ENCODE measurements at places on chromosomes 5 and 9.

DNA sequence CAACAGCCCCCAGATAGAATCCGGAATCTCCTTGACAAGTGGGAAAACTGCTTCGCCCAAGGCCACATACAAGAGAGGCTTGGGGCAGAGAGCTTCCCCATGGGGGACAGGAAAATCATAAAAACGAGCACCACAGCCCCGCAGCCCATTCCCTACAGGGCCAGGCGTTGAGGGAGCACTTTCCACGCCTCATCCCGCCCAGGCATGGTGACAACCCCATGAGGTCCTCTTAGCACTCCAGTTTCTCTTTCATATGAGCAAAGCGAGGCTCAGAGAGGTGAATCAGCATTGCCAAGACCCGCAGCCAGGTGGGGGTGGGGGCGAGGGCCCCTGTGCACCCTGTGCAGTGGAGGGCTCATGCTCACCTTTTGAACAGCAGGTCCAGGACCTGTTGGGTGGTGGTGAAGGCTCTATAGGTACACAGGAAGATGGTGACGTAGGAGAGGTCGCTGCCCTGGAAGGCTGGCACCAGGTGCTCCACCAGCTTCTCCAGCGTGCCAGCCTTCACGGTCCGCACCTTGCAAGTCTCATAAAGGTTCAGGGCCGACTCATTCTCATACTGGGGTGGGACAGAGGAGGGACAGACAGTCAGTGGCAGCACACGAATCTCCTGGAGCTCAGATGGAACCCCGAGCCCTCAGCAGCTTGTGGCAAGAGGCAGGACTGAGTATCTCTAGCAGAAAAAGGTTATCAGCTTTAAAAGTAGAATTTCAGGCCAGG, 10.9 kb downstream of the RALGDS start:
- no peak for DNase-seq

DNA sequence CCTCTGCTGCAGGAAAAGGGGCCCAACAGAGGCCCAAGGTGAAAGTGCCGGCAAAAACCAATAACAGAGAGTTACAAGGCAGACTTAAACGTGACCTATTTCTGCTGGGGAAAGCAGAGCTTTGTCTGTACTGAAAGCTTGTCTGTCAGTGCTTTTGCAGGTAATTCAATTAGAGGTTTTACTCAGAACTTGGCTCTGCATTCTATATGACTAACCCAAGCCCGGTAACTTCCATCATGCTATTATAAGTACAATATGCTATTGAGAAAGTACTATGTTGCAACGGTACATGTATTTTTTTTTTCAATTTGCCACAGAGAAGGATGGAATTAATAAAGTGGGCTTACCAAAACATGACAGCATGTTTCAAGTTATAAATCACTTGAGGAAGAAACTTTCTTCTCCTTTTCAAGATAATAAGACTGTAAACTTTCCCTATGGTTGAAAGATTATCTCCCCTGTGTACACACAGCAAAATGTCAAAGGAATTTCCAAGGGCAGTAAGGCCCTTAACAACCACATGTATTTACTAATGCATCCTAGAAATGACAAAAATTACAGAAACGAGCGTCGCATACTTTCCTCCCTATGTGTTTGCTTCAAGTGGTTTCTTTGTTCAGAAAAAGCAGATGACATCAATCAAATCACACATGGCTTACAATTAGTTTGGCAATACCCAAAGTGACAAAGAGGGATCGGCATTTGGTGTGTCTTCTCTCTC, 282.4 kb downstream of the EFNA5 start:
- no peak for DNase-seq

DNA sequence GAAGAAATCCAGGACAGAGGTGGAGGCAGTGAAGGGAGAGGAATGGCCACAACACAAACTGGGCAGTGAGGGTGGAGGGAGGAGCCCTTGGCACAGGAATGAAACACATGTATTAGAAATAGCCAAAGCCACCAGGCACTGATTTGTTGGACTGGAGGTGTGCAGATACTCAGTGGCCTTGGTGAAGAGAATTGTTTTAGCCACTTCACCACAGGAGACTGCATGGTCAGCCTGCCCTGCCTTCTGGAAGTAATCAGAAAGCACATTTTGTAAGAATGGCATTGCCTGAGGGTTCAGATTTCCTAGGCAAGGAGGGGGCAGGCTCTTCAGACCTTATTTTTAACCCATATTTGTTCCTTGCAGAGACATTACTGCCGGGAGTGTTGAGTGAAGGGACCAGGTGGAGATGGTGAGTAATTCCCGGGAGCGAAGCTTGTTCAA, 2.2 kb downstream of the SGCD start:
- DNase-seq: no peak

DNA sequence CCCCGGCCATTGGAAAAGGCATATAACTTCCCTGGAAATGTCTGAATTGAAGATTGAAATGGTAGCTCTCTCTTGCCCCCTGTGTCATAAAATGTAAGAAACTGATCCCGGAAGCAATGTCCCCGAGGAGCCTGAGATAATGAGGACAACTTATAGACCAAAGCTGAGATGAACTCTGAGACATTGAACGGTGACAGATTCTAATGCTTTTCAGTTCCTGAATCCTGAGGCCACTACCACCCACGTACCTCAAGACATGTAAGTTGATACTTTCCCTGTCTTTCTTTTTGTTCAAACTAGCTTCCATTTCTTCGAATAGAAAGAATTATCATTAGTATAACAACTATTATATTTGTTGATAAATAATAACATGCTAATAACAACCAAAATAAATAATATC, 51.0 kb downstream of the KIF4B start:
- DNase-seq: no peak

DNA sequence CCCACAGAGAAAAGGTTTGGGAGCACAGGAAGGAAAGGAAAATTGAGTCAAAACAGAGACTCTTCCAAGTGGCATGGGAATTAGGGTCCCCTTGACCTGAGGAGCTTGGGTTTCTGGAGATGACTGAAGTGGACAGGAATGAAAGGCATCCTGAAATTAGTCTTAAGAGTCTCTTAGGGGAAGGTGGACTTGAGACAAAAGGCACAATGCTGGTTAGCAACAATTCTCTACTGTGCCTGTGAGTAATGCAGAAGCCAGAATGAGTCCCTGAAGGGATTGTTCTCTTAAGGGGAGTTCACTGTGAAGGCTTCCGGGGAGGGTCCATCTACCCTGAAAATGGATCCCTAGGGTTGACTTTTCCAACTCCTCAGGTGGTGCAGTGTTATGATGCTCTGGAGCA, 58.4 kb upstream of the FOXE1 start:
- DNase-seq: no peak

DNA sequence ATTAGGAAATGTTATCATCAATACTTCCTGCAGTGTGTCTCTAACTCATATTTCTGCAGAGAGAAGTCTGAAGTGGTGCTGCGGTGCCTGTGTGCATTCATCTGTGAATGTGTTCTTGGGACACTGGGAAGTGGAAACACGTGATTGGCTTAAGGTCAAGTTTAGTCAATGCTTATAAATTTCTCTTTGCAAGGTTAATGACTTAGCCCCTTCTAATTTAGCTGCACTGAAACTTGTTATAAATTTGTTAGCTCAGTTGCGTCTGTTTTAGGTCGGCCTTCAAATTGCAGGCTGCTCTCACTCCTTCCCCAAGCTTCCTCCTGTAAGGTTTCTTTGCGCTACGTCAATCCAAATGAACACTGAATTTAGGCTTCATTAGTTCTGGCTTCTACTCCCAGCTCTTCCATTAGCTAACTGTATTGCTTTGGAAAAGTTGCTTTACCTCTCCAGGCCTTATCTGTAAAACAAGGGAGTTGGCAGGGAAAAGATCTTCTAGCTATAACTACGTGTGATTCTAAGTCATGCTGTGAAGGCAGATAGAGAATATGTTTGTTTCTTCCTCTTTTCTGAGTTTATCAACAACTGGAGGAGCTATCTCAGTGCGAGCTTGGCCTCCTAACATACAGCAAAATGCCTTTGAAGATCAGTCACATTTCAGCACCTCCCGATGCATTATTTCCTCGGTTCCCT, 341.8 kb downstream of the NFIB start:
- no peak for DNase-seq

DNA sequence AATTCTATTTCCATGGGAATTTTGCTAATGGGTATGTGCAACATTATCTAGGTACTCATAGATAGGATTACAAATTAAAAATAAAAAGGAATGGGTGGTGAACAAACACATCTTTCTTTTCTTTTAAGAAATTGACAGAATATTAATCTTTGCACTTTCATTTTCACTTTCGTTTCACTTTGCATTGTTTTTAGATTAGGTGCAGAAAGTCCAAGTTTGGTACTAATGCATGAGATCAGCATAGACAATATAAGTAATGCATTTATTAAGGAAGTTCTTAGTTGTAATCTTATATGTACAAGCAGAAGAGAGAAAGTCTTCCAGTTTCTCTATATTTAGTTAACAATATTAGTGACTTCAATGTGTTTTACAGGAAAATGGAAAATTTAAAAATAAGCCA, 196.5 kb downstream of the COMMD10 start:
- DNase-seq: no peak

DNA sequence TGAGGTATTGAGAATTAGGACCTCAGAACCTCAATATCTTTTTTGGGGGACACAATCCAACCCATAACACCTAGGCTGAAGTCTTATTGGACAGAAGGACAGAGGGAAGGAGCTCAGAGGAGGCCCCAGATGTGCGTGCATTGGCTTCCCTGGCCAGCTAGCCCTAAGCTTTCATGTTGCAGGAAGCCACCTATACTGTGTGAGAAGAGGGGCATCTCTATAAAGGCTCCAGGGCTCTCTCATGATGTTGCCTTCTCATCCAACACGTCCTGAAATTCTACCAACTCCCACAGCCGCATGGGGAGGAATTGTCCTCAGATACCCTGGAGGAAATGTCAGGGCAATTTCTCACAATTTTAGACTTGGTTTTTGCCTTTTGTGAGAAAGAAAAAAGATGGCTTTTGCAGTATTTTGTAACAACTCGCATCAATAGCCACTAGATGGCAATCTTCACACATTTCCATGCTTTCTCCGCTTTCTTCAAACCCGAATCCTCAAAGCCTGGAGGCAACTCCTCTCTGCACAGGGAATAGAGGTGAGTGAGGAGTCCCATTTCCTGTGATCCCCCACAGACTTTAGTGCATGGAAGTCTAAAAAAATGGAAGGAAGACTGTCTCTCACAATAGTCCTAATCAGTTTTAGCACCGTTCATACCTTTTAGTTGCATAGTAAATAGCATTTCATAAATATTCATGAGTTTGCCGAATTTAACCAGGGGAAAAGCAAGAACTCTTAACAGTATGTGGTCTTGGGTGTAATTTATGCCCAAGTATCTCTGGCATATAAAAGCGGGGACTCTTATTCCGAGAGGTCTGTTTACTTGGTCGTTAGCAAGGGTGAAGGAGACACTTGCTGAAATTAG, 7.4 kb upstream of the PPP3R2 start:
- no peak for DNase-seq

DNA sequence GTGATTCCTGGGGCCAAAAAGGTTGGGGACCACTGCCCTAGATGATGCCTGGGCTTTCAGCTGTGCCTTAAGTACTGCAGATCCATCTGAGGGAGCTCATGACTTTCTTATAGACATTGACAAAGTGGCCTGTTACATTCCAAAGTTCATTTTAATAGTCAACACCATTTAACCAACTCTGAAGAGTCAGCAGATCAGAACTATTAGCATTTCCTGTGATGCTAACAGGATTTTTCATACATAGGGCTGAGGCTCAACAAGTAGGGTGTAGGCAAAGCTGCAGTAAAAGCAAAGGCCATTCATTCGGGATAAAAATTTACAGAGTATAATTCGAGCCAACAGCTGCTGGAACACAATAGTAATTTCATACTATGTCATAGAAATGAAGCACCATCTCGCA, 105.4 kb downstream of the LPAR1 start:
- DNase-seq: no peak

DNA sequence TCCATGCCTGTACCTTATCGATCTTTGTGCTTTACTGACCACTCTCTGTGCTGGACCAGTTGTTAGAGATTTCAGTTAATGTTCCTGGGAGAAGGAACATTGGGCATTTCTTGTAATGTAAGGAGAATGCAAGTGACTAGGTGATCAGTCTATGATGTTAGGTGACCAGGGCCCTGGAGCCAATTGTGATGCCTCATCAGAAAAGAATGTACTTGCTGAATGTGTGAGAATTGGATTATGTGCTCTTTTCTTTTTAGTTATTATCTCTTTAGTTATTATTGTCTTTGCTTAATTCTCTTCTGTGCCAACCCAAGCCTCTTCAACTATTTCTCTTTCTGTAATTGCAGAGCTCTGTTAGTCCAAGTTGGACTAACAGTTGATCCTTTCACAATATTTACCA, 92.9 kb downstream of the LRRC70 start:
- no peak for DNase-seq

GRCh38 chr5:50766462-50766861, 100.0 kb downstream of the PARP8 start:
- DNase-seq: no peak

- DNase-seq: no peak
Observed at GRCh38 chr5:128695791-128696530, 157.9 kb upstream of the FBN2 start.

GRCh38 chr9:82134010-82134409, 145.4 kb downstream of the SPATA31D1 start:
- no peak for DNase-seq

- DNase-seq: no peak
Observed at GRCh38 chr5:178553517-178553916, 36.7 kb downstream of the COL23A1 start.

DNA sequence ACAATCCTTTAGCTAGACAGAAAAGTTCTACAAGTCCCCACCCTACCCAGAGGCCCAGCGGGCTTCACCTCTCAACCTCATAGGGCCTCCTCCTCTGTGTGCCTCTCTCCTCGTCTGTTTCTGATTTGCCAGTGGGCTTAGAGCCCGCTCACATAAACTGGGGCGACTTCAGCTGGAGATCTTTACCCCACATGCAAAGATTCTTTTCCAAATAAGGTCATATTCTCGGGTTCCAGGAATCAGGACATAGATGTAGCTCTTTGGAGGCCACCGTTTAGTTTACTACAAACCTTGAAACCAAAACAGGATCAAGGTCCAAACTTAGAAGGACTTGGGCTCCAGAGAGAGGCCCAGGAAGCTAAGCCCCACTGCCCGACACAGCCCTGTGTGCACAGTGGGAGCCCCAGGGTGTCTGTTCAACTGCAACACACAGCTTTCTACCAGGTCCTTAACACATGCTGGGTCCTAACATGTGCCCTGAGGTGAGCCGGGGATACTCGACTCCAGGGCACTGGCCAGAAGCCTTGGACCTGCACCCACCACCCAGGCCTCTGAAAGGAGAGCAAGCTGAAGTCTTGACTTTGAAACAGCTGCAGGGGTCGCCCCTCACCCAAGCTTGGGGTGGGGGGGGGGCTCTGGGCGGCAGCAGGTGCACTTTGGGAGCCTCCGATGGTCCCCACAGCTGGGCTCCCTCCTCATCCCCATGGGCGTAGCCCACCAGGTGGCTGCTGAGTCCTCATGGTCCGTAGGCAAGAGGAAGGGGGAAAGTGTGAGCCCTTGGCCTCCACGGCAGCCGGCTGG, 26.8 kb upstream of the SLC12A7 start:
- no peak for DNase-seq

- no peak for DNase-seq
Observed at GRCh38 chr9:124723352-124723751, 47.8 kb downstream of the NR6A1 start.
